ENCODE measurements at places on chromosomes 12 and 14.

DNA sequence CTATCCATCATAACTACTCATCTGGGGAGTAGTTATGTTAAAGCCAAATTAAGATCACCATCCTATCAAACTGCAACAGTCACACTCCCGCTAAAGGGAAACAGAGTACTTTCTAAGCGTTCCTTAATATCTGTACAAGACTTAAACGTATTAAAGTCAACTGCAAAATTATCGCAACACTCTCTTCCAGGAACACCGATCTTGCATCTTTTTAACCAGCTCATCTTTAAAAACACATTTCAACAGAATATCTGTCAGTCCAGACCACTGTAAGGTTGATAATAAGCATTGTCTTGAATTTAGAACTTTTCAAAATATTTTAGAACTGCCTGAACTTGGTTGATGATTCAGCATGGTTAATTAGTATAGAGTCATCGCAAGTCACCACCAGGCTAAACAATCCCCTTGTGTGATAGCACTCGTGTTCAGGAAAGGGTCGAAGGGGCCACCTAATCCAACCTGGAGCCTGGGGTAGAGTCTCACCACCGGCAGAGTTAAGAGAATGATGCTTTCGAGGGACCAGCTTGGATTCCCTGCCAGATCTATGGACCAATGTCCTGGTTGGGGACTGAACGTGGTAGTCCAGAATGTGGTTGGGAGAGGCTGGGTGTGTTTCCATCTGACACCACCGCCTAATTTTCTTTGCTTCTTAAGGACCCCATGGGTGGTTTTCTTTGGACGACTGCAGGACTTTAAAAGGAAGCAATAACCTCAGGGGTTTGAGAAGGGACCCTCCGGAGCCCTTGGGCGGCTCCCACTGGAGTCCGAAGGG, 890 bp downstream of the SPTLC2 start:
- DNase-seq = no peak

GRCh38 chr12:89305373-89305772, 46.9 kb downstream of the DUSP6 start:
- DNase-seq = no peak

DNA sequence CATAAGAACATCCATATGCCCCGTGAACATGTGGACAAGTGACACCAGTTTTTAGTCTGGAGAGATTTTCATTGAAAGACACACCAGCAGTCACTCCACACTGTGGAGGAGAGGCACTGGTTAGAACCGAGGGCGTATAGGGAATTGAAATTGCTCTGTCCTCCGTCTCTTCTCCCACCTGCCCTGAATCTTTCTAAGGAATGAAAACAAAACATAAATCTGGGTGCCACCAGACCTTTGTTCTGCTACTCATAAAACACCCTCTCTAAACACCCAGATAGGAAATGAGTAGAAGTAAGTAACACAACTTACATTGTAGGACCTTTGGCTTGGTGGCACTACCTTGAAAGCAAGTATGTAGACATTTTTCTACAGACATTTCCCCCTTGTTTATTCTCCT, 37.1 kb upstream of the STON2 start:
- DNase-seq = no peak

GRCh38 chr12:52433501-52434080, 580 bp downstream of the KRT75 start:
- DNase-seq = no peak

DNA sequence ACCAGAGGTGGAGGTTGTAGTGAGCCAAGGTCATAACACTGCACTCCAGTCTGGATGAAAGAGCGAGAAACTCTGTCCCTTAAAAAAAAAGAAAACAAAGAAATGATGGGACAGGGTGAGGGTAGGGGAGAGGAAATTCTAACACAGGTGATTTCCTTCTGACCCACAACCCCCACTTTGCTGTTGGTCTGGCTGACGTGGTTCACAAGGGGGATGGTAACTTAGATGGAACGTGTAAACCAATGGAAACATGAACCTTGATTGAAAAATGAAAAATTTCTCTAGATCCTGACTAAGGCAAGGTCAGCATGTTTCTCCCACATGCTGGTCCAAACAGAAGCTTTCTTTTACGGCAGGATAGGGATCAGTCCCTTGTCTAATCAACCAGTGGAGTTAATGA, 15.8 kb upstream of the RIOX1 start:
- no peak for DNase-seq

GRCh38 chr14:80024417-80024816, 186.9 kb downstream of the DIO2 start:
- DNase-seq = no peak

DNA sequence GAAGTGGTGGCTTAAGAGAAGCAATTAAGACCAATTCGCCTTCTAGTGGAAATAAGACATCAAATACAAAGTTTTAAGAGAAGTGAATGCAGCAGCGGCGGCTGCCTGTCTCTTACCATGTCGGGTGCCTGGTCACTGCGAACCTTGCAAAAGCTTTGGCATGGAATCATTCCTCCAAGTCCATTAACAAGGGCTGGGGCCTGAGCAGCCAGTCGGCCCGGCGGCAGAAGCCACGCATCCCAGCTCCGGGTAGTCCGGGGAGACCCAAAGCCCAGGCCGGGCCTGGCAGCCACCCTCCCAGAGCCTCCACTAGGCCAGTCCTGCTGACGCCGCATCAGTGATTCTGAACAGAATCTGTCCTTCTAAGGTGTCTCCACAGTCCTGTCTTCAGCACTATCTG, 321.0 kb downstream of the TMEM121 start:
- DNase-seq = no peak

DNA sequence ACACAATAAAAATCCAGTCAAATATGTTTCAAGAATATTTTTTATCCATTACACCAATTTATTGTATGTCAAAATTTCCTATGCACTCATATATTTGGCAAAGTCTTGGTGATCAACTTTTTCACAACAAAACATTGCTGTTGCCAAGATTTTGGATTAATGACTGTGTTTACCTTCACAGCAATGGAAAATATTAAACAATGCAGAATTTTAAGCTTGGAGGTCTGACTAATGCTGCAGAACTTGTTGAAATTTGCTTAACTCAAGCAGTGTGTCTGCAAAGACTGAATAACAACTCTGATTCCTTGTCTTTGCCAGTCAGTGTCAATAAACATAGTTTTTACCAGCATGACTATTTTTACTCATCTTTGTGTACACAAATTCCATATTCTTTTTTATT, 336.4 kb downstream of the CCER1 start:
- no peak for DNase-seq

- no peak for DNase-seq
Measured at GRCh38 chr14:99807413-99808153, 14.4 kb downstream of the EML1 start.

DNA sequence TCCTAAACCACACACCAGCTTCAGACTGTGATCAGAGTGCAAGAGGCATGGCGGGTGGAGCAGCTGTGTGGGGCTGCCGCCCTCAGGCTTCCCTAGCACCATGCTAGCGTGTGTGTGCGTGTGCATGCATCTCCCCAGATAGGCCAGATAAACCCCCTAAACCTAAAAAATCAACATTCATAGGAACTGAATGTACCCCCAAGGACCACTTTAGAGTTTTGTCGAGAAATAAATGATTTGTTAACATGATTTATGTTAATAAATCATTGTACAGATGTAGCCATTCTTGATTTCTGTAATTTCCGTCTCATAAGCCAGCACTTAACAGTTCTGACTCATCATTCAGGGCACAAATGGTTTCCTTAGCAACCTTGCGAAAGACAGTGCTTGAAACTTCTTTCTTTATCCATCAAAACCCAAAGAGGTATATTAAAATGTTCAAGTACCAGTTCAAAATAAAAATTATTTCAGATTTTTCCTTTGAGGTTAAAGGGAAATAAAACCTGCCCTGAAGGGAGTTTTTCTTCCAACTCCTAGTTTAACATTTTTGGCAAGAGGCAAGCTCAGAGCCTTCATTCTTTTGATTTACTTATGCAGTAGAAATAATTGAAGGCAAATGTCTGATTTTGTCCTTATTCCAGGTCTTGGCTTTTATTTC, 206.2 kb upstream of the RGS6 start:
- DNase-seq = no peak

DNA sequence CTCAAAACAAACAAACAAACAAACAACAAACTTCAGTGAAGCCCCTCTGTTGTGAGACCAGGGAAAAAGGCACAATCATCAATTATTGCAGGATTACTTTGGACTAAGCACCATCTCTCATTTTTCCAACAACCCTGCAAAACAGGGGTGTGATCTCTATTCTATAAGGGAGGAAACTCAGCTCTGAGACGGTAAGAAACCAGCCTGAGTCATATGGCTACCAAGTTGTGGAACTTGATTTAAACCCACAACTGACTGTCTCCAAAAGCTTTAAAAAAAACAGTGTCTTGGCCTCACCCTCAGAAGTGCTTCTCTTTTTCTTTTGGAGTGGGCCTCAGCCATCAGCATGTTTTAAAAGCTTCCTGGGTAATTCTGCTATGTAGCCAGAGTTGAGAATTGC, 49.8 kb downstream of the RIN3 start:
- DNase-seq = no peak

DNA sequence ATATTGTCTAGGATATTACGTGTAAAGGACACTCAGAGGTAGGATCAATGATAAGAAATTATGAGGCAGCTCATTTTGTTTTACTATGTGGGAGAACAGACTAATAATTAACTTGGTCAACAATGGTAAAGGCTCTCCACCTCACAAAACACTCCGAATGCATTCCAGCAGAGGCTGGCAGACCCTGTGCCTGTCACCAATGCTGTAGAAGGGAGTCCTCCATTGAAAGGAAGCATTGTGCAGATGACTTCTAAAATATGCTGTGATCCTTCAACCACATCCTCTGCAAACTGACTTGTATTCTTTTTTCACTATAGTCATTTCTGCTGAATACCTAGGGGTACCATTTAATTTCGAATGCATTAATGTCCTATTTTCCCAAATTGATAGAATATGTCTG, 119.6 kb upstream of the EEA1 start:
- no peak for DNase-seq

- DNase-seq = no peak
Measured at GRCh38 chr12:68896881-68897540, 36.0 kb downstream of the CPM start.

DNA sequence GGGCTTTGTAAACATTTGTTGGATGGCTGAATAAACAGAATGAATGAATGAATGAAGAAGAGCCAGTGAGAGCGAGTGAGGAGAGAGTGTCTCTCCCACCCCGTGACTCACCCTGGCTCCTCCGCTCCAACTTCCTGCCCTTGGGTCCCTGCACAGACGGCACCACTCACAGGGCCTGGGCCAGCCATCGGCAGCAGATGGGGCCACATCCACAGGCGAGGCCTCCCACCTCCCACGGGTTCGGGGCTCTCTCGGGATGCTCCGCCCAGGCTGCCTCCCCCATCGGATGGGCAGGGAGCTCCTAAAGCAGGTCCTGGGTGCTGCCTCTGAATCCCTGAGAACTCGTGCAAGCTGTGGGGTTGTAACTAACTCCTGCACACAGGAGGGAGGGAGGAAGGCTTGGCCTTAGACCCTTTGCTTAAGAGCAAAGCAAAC, 41.3 kb downstream of the CCNK start:
- no peak for DNase-seq

- DNase-seq = no peak
Measured at GRCh38 chr12:66113471-66113870, 17.1 kb downstream of the LLPH start.

- no peak for DNase-seq
Measured at GRCh38 chr12:49872381-49872780, 29.5 kb upstream of the BCDIN3D start.

GRCh38 chr14:20803223-20803622, 579 bp upstream of the RNASE1 start:
- no peak for DNase-seq

- no peak for DNase-seq
Measured at GRCh38 chr12:20369305-20370013, 1.1 kb downstream of the PDE3A start.

DNA sequence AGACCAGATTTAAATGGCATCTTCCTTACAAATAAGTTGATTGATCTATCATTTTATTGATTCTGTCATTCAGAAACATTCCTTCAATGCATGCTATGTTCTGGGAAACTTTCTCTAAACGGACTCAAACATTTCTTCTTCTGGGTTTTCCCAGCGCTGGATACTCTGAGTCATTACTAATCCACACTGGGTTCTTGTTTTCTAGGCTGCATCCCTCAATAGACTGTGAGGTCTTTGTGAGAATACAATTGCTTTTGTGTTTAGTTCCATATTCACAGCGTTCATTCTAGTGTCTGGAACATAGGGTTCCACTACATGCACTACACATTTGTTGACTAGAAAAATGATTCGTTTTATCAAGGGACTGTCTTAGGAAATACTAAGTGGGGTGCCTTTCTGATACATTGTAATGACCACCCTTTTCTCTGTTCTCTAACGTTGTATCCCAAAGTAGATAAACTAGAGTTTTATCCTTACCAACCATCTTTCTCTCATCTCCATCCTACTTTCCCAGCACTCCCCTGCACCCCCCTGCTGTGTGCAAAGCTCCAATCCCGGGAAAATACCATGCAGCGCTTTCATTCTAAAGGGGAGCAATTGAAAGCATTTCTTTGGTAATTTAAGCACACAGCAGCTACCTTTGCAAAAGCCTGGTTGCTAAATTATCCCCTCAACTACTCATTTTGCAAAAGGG, 878.7 kb downstream of the DIO2 start:
- DNase-seq = no peak

DNA sequence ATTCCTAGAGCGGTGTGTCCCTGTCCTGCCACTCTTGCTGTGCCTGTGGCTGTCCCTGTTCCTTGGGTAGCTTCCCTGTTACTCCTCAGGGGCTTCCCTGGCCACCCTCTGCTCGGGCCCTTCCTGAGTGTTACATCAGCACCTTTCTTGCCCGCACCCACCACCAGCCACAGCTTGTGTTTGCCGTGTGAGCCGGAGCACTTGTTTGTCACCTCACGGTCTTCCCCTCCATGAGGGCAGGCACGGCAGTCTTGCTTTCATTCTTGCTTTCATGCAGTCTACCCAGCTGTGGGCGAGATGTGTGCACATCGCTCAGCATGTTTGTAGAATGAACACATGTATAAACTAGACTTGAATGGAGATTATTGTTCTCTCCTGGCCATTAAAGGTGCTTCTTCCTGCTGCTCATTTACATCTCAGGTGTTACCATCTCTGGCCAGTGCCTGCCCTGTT, 42.0 kb downstream of the TRAF3 start:
- DNase-seq = no peak

DNA sequence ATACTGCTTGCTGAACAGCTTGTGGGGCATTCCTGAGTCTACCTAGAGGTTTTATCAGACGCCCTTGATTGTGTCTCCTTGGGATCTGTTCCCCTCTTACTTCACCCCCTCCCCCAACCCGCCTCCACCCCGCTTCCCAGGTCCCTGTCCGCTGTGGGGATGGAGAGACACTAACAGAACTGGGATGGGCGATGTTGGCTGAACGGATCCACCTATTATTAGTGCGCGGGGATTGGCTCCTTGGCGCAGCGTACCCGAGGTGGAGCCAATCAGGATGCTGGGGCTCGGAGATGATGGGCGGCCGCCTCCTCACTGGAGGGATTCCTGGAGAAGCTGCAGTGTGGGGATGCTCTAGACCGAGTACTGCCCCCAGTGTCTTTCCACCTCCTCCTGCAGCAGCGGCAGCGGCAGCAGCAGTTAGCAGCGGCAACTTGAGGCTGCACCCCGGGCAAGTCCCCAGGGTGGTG, at the start of gene SYT1:
SYT1 (plus strand) TSS at position 372 of the 467 bp plus-strand sequence.
- DNase-seq = peak; percentile 59

GRCh38 chr12:43285159-43285598, 266.8 kb downstream of the ADAMTS20 start:
- DNase-seq = no peak

- DNase-seq = no peak
Measured at GRCh38 chr14:39060818-39061437, 42.1 kb downstream of the SEC23A start.

- no peak for DNase-seq
Measured at GRCh38 chr14:24806061-24806678, 172.2 kb upstream of the GZMB start.

- DNase-seq = no peak
Measured at GRCh38 chr12:9449181-9449580, 158.5 kb downstream of the KLRB1 start.

Measured in urinary bladder (tissue), 4 donors.